ENCODE measurements at places on chromosomes 5 and 9.

GRCh38 chr5:153903321-153903720 lies 135.4 kb downstream of the FAM114A2 start:
- peak; percentile 19 for DNase-seq

GRCh38 chr5:55994495-55994997 lies at the start of gene IL6ST:
Gene IL6ST (minus strand): TSS chr5:55994963. CDS start chr5:55976278, 18,685 bp downstream.
- DNase-seq, result peak; percentile 26

- DNase-seq, result no peak
Observed at GRCh38 chr5:6732634-6733410, 19.6 kb downstream of the TENT4A start.

DNA sequence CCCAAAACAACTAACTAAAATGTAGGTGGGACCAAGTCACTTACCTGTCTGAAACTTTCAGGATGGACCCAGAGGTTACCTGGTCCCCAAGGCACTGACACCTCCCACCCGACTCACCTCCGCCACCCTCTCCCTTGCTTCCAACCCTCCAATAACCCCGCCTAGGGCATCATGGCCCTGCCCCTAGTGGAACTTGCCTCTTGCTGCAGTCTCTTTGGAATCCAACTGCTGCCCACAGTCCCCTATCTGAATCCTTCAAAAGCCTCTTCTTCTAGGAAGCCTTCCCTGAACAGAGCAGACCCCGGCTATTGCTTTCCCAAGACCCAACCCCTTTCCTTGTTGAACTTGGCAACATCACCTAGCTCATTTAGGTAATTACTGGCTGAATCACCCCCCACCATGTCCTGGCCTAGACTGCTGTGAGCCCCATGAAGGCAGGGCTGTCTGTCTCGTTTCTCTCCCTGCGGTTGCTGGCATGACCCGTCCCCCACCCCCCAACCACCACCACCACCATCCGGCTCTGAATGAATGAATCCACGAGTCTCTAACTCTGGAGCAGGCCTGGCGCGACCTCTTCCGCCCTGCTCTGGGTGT lies 9.4 kb downstream of the CRB2 start:
- no peak for DNase-seq

- DNase-seq, result no peak
Observed at GRCh38 chr5:171614511-171614910, 171.1 kb upstream of the SMIM23 start.

GRCh38 chr5:96922499-96923244 lies 13.2 kb upstream of the LNPEP start:
- DNase-seq, result no peak

GRCh38 chr9:31776471-31776870 lies 608.0 kb upstream of the ACO1 start:
- no peak for DNase-seq

DNA sequence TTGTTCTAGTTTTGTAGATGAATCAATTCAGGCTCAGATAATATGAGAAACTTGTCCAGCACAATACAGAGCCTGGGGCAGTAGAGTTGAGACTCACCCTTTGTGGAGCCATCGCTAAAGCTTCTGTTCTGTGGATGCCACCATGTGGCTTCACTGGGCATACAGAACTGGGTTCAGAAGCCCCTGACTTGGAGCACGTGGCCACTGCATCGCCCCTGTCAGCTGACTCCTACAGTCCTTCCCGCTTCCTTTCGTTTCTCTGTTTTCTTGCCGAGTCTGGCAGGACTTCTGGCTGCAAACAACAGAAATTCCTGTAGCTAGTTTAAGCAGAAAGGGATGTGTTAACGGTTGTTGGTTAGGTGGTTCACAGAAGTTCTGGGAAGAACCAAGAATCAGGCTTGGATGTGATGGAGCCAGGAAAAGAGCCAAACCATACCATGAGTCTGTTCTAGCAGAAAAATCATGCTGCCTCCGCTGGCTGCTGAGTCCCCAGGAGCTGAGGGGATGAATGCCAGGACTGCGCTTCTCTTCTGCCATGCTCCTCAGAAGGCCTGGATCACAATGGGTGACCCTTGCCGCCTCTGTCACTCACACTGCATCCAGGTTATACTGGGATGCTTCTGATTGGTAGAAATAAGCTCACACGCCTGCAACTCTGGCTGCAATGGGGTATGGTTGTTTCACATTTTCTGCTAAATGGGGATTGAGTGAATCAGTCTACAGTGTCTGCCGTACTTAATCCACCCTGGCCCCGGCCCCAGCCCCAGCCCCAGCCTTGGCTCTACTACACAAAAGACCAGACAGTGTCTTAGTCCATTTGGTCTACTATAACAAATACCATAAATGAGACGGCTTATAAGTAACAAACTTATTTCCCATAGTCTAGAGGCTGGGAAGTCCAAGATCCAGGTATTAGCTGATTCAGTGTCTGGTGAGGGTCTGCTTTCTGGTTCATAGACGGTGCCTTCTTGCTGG lies 262.5 kb downstream of the GOLPH3 start:
- no peak for DNase-seq

DNA sequence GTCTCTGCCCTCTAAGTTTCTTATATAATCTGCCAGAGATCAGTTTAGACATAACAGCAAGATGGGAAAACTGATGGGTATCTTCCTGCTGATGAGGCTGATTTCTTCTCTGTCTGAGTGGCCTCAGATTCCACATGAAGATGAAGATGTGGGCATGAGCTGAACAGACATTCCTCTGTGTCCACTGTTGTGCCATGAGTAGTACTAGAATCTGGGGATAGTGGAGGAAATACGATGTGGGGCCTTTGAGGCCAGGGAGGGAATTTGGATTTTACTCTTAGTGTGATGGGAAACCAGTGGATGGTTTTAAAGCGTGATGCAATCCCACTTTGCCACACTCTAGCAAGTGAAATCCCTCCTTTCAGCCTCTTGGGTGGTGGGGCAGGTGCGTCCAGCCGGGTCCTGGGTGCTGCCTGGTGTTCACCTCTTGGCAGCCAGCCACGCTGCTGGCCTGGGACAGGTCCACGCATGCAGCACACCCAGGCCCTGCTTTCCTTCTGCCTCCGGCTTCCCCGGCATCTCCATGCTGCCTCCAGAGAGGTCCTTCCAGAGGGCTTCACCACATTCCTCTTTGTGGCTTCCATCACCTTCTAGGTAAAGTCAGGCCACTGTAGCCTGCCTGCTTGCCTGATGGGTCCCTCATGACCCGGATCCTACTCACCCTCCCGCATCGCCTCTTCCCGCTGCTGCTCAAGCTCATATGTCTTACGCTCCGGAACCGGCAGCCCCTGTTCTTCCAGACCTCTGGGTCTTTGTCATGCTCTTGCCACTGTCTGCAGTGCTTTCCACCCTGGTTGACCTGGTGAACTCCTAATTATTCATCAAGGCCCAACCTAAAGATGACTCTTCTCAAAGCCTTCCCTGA lies 28.1 kb upstream of the SH3PXD2B start:
- DNase-seq, result no peak

GRCh38 chr5:88952996-88953643 lies 70.1 kb upstream of the MEF2C start:
- DNase-seq, result no peak

GRCh38 chr9:17425384-17425783 lies 153.5 kb upstream of the SH3GL2 start:
- DNase-seq, result no peak

- no peak for DNase-seq
Observed at GRCh38 chr5:173864126-173865050, 23.8 kb upstream of the CPEB4 start.

- no peak for DNase-seq
Observed at GRCh38 chr5:95960667-95961616, 709 bp downstream of the ELL2 start.

DNA sequence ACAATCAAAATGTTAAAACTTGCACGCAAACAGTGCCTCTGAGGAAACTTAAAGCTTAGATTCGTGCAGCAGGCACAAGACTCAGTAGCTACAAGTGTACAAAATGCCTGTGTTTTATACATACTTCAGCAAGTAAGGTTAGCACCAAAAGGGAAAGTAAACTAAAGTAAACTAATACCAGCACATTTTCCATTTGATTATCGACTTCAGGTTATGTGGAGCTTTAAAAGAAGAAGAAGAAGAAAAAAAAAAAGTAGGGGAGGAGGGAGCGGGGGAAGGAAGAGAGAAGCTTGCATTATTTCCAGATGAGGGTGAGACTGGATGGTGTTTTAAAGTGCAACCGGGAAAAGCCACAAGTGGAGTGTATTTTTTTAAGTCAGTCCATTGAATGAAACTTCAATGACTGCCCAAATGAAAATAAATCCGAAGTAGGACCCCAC lies 596 bp upstream of the ADAMTS6 start:
- DNase-seq, result no peak

- peak; percentile 45 for DNase-seq
Observed at GRCh38 chr5:155905364-155905763, 421.6 kb upstream of the SGCD start.

Measured in BJ (cell line).